ENCODE measurements at places on chromosomes 7 and 10.

- DNase-seq: no peak
These were observed 34.5 kb upstream of the LYZL1 start for GRCh38 chr10:29254123-29255046.

GRCh38 chr7:17530244-17530643 lies 231.8 kb downstream of the AHR start:
- no peak for DNase-seq

- peak; percentile 46 for DNase-seq
These were observed 2.5 kb downstream of the TNRC18 start for GRCh38 chr7:5420881-5421713.

DNA sequence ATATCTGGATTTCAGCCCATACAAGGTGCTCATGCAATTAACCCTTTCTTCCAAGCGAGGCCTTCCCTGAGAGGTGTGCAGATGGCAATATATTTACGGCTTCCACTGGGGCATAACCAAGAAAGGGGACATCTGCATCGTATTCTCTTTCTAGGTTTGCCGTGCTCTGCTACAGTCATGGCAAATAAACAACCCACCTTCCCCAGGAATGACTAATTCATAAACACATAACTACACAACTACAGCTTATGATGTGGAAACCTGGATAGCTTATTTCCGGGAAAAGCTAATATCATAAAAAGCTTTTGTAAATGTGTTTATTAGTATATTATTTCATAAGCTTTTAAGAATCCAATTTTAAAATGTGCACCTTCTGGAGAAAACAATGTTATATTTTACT lies 120.0 kb downstream of the CAMK1D start:
- DNase-seq: no peak

DNA sequence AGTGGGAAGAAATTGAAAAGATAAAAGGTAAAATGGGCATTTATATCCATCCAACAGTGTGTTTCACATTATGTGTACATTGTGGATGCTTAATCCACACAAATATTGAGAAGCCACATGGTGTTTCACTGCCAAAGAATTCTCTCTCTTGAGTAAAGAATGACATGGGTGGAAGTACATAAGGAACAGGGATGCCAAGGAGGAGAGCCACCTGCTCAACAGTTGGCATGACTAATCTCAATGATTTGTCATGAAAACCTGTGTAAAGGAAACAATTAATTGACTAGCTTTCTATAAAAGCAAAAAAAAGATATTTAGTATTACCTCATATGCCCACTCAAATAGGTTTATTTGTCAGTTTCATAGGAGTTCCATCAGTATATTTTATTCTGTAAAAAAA lies 43.1 kb downstream of the MAGI2 start:
- no peak for DNase-seq

- DNase-seq: no peak
These were observed 51.7 kb downstream of the PRKCQ start for GRCh38 chr10:6528198-6528950.

GRCh38 chr7:104973227-104973626 lies 40.8 kb upstream of the KMT2E start:
- no peak for DNase-seq

DNA sequence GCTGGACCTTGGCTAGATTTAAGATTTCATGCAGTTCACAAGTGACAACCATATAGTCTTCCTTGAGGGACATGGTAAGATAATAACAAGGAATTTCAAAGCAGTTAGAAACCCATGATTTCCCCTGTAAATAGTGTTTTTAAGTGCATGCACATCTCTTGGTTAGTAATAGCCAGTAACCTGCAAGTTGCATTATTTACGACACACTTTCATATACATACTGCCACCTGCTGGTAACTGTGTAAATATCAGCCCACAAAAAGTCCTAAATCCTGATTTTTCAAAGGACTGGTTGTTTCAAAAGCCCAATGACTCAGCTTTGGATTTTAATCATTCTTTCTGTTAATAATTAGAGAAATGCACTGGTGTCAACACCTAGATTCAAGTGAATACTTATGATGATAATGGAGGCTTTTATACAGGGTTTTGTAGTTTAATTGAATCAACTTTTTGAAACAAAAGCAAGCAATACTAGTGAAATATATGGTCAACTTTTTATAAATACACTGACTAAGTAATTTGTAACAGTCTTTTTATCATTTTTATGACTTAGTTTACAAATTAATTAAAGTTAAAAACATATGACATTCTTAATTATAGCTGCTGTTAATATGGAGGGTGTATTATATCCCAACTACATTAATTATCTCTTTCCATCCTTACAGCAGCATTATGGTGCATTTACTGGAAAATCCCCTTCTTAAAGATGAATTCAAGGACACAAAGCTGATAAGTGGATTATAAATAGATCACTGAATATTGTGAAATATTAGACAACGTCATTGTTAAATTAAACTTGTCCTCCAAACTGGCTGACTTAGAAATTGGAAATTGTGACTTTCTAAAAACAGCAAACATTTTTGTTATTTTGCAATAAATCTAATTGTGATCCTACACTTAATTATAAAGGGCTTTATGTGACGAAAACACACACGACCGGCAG lies 367.7 kb upstream of the SEMA3D start:
- no peak for DNase-seq

DNA sequence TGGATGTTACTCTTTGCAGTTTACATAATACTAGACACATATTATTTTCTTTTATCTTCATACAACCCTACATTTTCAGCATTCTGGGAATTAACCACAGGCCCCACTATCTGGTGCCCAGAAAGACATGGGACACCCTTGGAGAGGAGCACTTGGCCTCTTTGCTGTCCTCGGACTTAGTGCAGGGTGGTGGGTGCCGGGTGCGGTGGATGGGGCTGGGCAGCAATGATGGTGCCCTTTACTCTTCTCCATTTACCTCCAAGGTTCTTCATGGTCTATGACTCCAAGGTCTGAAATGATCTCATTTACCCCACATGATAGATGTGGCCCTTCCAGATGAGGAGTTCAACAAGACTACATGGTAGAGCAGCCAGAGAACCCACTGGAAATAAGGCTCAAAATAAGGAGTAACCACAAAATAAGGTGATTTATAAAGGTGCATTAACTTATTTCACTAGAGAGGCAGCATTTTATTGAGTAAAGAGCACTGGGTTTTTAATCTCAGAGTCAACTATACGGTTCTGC lies 56.2 kb upstream of the IGFBP3 start:
- DNase-seq: no peak

DNA sequence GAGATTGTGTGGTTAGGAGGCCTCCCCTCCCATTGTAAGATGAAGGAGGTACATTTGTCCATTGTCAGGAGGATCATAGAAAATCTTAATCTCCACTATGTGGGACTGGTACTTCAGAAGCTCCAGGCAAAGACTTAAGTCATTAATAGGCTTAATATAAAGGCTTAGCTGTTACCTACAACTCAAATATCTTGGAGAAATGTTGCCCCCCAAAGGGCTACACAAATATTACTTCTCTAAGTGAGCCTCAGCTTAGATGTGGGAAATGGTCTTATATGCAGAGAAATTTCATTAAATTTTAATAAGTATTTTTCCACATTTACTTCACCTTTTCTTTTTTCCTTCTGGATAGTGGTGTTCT lies 27.2 kb downstream of the TAS2R41 start:
- DNase-seq: no peak

DNA sequence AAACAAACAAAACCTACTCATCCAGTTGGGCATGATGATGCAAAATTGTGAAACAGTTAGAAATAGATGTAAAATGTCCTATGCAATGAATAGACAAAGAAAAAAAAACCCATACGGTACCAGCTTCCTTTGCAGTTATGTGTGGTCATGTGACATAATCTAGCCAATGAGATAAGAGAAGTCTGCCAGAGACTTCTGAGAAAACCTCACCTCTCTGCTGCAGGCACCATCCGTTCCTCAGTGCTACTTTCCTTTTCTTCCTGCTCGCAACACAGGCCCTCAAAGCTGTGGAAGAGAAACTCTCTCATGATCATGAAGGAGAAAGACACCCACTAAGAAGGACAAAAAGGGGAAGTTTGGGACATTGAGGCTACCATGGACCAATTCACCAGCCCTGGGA lies 76.8 kb upstream of the CARD11 start:
- DNase-seq: no peak

DNA sequence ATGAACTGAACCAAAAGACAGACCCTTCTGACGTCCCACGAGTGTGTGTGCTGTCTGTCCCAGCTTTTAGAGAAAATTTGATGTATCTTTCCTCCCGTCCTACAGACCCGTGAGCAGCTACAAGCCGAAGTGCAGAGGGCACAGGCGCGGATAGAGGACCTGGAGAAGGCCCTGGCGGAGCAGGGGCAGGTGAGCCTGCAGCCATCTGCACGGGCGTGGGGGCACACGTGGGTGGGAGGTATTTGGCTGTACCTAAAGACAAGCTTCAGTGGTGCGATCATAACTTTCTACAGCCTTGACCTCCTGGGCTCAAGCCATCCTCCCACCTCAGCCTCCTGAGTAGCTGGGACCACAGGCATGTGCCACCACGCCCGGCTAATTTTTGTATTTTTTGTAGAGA lies 41.7 kb upstream of the DPYSL4 start:
- DNase-seq: no peak

DNA sequence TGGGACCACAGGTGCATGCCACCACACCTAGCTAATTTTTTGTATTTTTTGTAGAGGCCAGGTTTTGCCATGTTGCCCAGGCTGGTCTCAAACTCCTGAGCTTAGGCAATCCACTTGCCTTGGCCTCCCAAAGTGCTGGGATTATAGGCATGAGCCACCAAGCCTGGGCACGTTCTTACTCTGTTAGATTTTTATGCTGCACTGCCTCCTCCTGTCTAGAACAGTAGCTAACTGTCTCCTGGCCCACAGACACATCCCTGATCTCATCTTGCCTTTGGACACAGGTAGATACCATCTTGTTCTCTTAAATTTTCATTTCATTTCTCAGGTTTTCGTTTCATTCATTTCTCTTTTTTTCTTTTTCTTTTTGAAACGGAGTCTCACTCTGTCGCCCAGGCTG lies 41.1 kb downstream of the BLVRA start:
- DNase-seq: no peak

- no peak for DNase-seq
These were observed 42.8 kb upstream of the POM121L12 start for GRCh38 chr7:52992479-52993162.

- no peak for DNase-seq
These were observed 12.6 kb downstream of the PTEN start for GRCh38 chr10:87875929-87876571.

DNA sequence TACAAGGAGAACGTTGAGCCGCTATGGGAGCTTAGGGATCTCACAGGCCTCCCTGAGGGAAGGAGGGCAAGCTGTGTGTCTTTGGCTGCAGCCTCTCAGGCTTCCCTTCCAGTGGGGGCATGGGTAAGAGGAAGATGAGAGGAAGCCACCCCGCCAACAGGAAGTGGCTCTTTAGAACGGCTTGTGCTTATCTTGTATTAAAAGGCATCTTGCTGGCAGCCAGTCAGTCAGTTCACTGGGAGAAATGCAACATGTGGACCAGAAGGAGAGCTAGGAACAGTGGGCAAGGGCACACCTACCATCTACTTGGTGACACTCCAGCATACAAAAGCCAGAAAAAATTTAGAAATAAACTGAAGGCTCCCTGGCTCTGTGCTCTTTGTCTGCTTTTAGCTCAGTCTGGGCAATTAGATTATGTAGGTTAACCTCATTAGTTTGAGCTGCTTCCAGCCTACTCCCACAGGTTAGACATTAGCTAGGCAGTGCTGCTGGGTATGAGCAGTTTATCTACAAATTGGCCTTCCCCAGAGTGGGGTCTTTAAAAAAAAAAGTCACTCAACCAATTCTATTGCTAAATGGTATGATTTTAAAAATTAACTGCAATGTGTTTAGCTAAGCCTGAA lies 595.9 kb downstream of the KCNMA1 start:
- no peak for DNase-seq

GRCh38 chr10:108352771-108353170 lies 1188.3 kb upstream of the SORCS1 start:
- no peak for DNase-seq

GRCh38 chr7:129188892-129189660 lies 643 bp downstream of the SMO start:
- DNase-seq: no peak

DNA sequence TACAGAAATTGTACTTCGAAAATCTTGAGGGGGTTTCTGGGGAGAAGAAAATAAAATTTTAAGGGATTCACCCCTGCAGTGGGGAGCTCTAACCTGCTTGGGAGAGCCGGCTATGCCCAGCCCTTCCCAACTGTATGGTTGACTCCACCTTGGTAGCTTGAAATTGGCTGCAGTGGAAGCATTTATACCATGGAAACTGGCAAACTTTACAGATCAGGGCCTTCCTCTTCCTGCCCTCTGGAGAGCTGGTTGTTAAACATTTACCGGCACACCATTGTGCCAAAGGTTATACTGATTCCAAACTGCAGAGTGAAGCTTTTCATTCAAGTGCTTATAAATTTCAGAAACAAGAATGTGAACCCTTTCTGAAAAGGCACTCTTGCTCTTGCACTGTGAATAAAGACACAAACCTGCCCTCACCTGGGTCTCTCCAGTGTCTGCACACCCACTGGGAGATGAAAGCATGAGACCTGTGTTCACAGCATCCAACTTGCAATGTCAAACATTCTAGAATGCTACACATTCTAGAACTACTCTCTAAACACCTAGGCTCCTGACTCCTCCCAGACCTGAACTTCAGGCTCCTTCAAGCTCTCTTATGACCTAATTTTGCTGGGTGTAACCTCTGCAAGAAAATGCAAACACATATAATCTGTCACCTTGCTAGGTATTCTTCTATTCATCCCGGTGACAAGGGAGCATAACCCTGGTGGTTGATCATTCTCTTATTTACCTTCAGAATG lies 44.7 kb downstream of the ABLIM1 start:
- DNase-seq: no peak

DNA sequence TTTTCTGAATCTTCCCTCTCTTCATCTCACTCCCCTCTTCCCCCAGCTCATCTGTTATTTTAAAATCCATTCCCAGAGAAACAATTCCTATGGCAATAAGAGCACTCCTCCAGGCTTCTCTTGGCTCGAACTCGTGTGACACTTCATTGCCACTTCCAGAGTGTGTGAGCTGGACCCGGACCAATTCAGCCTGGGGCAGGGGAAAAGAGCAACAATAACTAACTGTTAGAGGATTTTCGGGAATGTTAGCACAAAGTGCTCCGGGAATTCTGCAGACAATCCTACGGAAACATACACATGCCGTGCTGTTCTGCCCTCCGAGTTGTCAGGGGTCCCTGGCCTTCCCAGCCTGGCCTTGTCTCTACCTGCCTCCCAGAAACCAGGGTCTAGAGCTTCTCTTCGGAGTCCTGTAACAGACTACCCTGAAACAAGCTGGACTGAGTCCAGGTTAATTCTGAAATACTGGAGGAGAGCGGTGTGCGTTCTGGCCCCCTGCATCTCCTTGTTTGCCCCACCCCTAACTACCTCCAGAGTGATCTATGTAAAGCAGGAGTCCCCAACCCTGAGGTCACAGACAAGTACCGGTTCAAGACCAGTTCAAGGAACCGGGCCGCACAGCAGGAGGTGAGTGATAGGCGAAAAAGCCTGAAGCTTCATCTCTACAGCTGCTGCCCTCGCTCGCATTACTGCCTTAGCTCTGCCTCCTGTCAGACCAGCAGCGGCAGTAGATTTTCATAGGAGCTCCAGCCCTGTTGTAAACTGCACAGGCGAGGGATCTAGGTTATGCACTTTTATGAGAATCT lies 11.3 kb downstream of the COL26A1 start:
- no peak for DNase-seq
